ENCODE measurements at places on chromosomes 6 and 20.

DNA sequence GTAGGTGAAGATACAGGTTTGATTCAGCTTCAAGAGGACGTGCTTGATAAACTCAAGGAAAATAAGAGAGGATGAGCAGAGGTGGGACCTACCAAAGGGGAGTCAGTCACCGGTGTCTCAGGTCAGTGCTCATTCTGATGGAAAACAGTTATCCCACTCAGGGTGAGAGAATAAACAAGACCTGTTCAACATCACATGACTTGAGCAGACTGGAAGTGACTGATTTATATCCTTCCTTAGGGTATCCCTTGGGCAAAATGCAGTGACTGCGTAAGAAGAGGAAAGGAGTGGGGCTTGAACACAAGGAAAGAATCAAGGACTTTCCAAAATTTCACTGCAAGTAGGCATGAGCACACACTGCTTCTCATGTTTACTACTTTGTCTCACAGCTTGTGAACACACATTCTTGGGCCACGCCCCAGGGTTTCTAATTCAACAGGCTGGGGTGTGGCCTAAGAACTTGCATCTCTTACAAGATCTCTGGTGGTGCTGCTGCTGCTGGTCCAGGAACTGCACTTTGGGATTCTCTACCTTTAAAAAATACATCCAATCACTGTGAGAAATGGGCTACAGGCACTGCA lies 11.6 kb downstream of the CST3 start:
- no peak for DNase-seq

- peak; percentile 40 for DNase-seq
Measured at GRCh38 chr6:142702501-142703460, 242.2 kb downstream of the HIVEP2 start.

- DNase-seq = no peak
Measured at GRCh38 chr20:39861381-39861780, 827.7 kb downstream of the MAFB start.

DNA sequence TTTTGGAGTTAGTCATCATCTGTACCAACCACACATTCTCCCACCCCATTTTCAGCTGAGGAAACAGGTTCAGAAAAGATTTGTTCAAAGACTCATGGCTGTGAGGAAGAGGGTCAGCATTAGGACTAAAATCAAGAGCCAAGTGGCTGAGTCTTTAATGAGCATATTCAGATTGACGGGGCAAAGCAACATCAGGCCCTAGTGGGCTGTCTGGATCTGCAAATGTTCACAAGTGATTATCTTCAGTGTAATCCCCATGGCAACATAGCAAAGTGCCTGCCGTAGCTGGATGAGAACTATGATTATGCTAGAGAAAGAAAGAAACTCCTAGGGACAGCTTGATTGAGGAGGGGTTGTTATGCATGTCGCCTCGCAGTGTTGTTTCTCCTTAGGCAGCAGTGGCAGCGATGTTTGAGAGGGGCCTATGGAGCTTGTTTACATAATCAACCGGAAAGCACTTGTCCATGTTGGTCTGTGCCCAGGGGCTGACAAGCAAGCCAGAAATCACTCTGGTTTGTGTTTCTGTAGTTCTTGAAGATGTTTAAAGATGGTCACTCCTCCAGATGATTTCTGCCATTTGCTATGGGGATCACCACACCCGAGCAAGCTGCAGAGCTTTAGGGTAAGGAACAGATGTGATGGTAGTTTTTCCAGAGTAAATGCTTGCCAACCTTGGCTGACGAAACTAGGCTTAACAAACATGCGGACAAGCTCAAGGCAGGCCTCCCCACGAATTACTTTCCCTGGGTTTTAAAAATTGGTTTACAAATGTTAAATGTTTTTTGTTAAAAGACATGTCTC lies 124.3 kb upstream of the MLIP start:
- DNase-seq = no peak

GRCh38 chr6:125094563-125094962 lies 59.0 kb upstream of the TPD52L1 start:
- DNase-seq = no peak

DNA sequence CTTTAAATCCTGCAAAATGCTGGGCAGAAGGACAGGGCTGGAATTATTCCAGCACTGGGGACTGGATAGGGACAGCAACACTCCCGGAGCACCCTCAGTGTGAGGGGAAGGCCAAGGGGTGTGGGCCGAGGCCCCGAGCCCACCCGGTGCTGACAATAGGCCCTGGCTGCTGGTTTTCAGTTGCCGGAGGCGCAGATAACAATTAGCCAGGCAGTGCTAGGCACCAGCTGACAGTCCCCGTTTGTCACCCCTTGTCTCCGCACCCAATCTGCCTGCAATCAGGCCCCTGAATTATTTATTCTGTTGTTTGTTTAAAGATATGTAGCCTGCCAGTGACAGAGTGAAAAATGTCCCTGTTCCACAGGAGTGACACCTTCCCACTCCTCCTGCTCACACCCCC lies 120.0 kb downstream of the GRM4 start:
- no peak for DNase-seq

All from left cardiac atrium (tissue), 4 donors.